Fibroblast of skin of left quadriceps (primary cell): ENCODE measurements at places on chromosomes 1 and 21.

DNA sequence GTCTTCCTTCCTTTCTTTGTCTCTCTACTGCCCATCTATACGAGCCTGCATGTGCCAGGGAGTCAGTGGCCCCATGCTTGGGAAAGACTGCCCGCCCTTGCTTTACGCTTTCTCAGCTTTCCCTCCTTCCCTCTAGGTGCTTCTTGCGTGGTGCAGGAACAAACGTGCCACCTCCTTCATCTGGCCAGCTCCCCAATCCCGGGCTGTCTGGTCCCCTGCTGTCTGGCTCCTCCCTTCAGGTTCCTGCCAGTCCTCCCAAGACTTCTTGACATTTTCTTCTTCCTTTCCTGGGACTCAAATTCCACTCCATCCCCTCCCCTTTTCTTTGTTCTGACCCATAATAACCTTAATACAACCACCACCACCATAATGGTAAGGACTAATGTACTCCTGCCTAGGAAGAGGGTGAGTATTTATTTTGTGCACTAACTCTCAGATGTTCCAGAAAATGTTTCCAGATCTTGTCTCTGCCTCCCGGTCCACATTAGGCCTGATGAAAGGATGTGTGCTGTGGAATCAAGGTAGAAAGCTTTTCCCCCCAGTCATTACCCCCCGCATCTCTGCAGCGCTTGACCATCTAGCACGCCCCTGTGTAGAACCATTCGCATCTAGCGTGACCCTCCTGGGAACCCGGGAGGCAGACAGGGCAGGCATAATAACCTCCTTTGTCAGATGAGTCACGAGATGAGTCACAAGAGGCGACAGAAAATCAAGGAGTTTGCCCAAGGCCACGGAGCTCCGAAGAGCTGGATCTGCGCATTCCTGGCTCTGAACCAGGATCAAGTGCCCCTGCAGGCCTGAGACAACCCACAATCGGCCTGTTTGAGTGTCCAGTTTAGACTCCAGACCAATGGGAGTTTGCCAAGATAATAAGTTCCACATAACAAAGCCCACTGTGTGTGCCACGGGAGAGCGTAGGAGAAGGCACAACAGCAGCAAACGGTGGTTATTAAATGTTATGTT is 60.1 kb upstream of the NEK2 start:
- peak; percentile 21 for DNase-seq

DNA sequence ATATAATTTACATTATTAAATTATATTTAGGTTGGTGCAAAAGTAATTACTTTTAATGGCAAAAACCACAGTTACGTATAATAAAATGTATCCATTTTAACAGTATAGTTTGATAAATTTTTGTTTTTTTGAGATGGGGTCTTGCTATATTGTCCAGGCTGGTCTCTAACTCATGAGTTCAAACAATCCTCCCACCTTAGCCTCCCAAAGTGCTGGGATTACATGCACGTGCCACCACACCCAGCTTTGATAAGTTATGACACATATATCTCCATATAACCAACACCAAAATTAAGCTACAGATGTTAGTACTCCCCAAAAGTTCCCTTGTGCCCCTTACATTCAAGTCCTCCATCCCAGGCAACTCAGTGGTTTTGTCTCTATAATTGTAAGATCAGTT is 163.1 kb downstream of the SMYD3 start:
- no peak for DNase-seq

GRCh38 chr1:67427465-67427864 is 2.7 kb downstream of the SERBP1 start:
- DNase-seq, result no peak

DNA sequence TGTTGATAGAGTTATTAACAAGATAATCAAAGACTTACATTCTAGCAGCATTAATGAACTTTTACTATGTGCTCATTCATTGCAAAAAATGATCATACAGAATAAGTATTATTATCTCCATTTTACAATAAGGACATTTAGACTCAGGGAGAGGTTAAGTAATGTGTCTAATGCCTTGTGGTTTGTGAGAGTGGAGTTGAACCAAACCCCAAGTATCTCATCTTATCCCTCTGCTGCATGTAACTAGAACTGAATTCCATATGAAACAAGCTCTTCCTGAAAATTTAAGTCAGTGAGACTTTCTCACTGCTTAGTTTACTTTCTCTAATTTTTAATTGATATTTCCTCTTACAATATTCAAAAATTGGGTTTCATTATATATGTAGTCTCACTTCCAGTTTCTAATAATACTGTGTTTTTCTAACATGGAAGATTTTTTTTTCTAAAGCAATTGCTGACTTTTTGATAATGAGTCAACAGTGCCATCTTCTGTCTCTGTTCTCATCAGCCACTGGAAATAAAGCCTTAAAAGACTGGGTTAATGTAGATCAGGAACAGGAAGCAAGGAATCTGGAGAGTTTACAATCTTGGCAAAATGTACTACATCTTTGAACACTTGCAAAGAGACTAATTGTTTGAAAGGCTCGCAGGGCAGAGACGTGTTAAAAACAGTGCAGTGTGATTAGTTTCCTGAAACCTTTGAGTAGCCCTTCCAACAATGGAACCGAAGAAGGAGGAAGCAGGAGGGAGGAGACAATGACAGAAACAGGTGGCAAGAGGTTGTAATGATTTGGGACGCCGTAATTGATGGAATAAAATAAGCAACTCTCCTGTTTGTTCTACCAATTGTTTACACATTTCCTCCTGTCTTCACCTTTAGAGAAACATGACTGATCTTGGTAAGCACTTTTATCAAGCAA is 567.6 kb downstream of the MRPL39 start:
- peak; percentile 37 for DNase-seq

- no peak for DNase-seq
Observed at GRCh38 chr1:39625462-39626273, 13.8 kb downstream of the HEYL start.

- DNase-seq, result no peak
Observed at GRCh38 chr1:52836035-52836434, 6.5 kb upstream of the ZYG11A start.

DNA sequence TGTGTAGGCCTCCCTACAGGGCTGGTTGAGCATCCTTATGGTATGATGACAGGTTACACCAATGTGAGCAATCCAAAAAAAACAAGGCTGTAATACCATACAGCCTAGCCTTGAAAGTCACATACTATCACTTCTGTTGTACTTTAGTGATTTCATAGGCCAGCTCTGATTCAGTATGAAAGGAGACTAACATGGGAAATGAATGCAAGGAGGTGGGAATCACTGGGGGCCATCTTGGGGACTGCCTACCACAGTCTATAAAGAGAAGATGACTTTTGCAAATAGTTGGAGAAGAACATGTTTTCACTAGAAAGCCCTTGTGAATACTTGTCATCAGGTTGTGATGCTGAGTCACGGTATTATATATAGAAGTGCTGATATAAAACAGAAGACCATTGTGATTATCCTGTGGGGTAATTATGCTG is 270.7 kb downstream of the S1PR1 start:
- DNase-seq, result no peak

DNA sequence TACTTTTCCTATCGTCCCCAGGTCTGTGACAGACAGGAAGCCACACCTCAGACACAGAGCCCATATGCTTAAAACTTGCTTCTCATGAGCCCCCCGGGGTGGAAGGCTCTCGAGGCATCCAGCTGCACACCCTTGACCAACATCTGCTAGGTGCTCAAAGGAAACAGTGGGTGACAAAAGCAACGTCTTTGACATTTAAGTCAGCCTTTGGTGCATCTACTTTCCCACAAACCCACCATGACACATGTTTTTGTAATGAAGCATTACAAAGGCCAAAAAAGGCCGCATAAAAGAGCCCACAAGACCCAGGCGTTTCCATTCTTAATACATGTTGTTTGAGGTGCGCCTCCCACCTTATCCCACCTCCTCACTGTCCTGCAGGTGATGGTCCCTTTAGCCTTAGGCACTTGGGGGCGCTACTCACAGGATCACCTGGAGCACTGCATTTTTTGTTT is 11.8 kb upstream of the FASLG start:
- DNase-seq, result no peak

- no peak for DNase-seq
Observed at GRCh38 chr1:114564141-114564540, 17.3 kb downstream of the BCAS2 start.

DNA sequence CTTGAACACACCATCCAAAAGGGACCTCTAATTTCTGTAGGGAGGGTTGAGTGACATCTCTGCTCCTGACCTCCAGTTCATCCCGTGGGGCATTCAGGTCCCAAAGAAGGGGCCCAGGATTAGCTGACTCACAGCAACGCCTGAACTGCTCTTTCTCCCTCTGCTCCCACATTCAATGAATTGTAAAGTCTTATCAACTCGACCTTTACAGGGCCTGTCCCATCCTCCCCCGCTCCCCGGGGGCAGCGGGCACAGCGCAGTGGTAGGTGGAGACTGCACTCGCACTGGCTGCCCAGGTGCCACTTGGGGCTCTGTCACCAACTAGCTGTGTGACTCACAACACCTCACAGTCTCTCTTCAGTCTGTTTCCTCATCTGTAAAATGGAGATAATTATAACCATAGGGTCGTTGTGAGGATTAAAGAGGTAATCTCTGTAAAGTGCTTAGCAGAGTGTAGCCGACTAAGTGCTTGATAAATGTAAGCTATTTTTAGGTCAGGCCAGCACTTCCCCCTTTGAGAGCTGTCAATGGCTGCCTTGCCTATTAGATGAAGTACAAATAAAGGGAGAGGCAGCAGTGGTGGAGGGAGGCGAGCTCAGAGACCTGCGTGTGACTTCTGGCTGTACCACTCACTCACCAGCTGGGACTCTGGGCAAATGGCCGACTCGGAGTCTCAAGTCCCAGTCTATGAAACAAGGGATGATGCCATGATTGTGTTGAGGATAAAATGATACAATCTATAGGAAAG is 637 bp upstream of the MYBPHL start:
- no peak for DNase-seq

DNA sequence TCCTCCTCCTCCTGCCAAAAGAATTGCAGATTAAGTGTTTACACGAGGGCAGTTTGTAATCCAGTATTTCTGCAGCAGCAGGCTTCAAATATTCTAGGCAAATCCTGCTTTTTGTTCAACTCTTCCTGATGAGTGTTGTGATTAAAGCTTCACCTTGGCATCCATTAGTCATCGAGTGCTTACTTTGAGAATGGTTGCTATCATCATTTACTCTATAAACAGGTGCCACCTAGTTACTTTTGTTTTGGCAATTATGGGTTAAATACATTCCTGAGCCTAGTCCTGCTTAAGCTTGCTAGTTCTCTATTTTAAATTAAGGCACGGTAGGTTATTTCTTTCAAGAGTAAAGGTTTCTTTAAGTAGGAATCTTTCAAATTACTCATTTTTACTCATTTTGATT is 20.3 kb downstream of the PDC start:
- DNase-seq, result no peak

DNA sequence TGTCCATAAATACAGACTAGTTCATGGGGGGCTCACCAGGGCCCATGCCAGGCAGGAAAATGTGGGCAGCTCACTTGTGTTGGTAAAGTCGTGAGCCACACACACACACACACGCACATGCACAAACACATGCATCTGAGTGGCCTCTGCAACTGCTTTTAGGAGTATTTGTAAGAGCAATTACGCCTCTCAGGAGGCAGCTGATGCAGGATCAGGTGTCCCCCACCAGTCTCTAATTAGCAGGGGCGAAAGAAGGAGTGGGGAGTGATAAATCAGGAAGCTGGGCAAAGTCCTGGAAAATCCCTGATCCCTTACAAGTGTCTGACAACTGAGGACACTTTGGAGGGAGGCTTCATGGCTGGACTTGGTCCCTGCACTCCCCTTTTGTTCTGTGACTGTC is 5.7 kb upstream of the IVL start:
- no peak for DNase-seq

- peak; percentile 35 for DNase-seq
Observed at GRCh38 chr1:202692959-202693555, 17.2 kb downstream of the SYT2 start.

- DNase-seq, result no peak
Observed at GRCh38 chr1:62194651-62195544, at the start of gene L1TD1. Gene L1TD1, plus strand, starts transcription at chr1:62194849. Its CDS starts 11,780 bp downstream, at chr1:62206629.

DNA sequence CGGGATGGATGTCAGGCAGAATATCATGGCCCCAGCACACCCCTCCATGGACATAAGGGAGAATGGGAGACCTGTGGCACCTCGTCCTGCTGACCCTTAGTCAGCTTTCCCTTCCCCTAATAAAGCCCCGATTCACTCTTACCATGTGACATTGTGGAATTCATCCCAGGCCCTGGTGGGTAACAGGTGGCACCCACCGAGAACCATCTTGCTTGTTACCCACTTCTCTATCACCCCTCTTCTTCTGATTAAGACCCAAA is 32.9 kb downstream of the CSMD2 start:
- no peak for DNase-seq

DNA sequence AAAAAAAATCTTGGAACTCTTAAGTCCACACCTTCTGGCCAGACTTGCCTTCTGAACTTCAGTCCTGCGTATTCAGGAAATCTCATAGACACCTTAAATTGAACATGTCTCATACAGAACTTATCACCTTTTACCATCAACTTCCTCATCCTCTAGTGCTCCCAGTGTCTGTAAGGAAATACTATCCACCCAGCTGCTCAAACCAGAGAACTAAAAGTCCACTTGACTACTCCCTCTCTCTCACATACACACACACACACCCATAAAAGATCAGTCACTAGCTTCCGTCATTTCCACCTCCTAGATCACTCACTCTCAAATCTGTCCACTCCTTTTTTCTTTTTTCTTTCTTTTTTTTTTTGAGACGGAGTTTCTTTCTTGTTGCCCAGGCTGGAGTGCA is 10.9 kb upstream of the CAP1 start:
- no peak for DNase-seq

- no peak for DNase-seq
Observed at GRCh38 chr1:154115180-154115579, 39.7 kb downstream of the NUP210L start.

DNA sequence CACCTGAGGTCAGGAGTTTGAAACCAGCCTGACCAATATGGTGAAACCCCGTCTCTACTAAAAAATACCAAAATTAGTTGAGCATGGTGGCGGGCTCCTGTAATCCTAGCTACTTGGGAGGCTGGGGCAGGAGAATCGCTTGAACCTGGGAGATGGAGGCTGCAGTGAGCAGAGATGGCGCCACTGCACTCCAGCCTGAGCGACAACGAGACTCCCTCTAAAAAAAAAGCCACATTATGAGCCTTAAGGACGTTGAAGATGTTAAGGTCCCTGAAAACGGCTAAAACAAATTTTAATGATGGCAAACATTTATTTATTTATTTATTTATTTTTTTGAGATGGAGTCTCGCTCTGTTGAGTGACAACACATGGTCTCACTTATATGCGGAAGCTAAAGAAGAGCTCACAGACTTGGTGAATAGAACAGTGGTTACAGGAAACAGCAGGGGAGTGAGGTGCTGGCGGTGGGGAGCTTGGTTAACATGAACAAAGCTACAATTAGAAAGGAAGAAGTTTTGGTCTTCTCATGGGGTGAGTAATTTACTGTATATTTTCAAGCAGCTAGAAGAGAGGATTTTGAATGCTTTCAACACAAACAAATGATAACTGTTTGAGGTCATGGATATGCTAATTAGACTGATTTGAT is 47.1 kb downstream of the TCP10L start:
- no peak for DNase-seq

DNA sequence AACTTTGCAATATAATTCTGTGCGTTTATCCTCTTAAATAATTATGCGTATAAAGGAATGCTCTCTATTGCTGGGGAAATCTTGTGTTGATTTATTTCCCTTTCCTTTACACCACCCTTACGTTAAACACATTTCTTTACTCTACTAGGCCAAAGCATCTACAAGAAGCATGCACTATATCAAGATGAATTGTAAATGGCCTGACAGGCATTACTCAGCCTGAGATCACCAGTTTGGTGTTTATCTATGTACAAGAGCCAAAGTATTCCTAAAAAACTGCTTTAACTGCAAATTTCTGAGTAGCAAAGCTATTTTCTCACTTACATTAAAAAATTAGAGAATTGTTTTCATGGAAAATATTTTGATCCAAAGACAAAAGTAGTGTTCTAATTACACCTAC is 114.8 kb downstream of the TYW3 start:
- peak; percentile 3 for DNase-seq
